NCI-H774 (cell line): ENCODE measurements at places on chromosomes 6 and 20.

- DNase-seq = no peak
These were observed 76.8 kb upstream of the PIM1 start for GRCh38 chr6:37092923-37093727.

DNA sequence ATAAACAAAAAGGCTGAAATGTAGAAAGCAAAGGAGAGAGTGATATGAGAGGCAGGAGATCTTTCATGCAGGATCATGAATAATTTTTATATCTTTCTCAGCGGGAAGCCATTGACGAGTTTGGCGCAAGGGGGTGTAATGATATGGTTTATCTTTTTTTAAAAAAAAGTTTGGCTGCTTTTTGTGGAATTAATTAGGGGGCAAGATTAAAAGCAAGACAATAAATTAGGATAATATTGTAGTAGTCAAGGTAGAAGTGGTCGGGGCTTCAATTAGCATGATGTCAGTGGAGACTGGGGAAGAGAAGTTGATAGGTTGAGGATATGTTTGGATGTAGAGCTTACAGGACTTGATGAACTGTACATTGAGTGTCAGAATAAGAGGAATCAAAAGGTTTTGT lies 4.0 kb downstream of the SENP6 start:
- DNase-seq = no peak

- no peak for DNase-seq
These were observed 19.2 kb downstream of the CAPN11 start for GRCh38 chr6:44177691-44178423.

GRCh38 chr6:155188707-155189496 lies 74.9 kb upstream of the CLDN20 start:
- no peak for DNase-seq

DNA sequence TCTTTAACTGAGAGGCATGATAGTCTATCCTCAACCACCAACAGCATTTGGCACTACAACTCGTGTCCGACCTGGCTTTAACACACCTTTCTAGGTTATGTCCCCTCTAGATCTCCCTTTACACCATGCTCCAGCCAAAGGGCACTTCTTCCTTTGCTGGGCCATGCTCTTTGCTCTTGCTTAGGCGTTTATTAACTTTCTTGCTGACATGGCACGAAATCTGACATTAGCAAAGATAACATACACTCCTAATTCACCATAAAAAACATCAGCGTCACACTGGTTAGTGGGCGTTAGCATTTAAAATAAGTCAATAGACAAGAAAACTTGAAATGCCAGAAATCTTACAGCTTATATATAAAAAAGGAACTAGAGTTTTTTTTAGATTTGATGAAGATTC lies 47.3 kb upstream of the ADGRG6 start:
- no peak for DNase-seq

GRCh38 chr20:13883425-13883824 lies 98.6 kb downstream of the NDUFAF5 start:
- peak; percentile 3 for DNase-seq

DNA sequence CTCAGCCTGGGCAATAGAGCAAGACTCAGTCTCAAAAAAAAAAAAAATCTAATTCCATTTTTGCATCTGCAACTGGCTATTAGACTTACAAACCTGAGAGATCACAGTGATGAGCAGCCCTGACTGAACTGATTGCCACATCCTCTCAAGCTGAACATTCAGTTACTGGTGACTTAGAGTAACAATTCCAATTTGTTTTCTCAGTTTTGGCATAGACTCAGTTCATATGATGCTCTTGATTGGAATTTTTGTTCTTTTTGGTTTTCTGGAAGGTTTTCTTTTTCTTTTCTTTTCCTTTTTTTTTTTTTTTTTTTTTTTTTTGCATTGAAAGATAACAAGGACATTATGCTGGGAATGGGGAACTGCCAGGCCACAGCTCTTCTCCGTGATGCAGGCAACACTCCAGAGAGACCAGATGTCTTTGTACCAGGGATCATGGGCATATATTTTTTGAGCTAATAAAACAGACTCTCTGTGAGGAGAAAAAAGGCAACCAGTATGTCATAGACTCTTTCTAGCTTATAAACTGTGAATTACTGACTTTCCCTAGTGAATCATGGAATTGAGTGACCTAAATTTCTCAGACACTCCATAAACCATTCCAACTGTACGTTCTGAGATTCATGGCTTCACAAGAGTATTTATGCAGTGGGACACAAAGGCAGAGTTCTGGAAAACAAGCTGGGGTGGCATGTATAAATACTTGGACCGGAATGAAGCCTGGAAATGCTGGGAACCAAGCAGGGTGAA lies 86.0 kb upstream of the SLC2A12 start:
- DNase-seq = no peak

GRCh38 chr6:13952101-13952500 lies 27.3 kb downstream of the RNF182 start:
- no peak for DNase-seq

- DNase-seq = no peak
These were observed 132.7 kb upstream of the SLC24A3 start for GRCh38 chr20:19079536-19080299.

GRCh38 chr6:56555438-56555872 lies 87.2 kb downstream of the DST start:
- DNase-seq = peak; percentile 33

- no peak for DNase-seq
These were observed 10.3 kb downstream of the SCRT2 start for GRCh38 chr20:665276-665675.

GRCh38 chr6:144912474-144912873 lies 627.3 kb downstream of the UTRN start:
- no peak for DNase-seq

- DNase-seq = peak; percentile 57
These were observed 17.0 kb downstream of the CRISP1 start for GRCh38 chr6:49849213-49849907.

GRCh38 chr6:72623808-72624207 lies 1.9 kb downstream of the KCNQ5 start:
- DNase-seq = no peak

- DNase-seq = no peak
These were observed 108.3 kb downstream of the UBE3D start for GRCh38 chr6:82957171-82957867.

DNA sequence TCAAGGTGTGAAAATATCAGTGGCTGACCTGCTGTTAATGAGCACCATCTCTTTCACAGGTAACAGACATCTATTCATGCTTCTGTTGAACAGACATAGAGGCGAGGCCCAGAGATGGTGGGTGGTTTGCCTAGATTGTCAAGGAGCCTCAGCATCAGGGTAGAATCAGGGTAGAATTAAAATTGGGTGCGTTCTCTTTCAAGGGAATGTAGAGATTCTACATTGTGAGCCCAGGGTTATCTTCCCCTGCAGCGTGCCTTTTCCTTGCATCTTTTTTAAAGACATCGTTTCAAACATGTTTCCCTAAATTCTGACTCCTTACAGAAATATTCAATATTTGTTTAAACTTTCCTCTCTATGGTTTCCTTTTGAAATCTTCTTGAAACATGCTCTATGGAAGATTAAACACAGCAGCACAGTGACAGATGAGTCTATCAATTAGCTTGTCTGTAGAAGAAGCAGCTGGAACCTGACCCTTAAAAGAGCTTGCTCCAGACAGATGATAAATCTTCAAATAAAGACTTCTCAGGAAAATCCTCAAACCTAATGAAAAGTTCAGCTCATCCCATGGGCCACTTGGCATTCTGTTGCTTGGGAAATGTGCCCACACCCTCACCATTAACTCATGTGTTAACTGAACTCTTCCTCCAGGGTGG lies 119.8 kb downstream of the IPCEF1 start:
- no peak for DNase-seq

GRCh38 chr20:20482453-20482852 lies 114.5 kb downstream of the INSM1 start:
- DNase-seq = no peak

DNA sequence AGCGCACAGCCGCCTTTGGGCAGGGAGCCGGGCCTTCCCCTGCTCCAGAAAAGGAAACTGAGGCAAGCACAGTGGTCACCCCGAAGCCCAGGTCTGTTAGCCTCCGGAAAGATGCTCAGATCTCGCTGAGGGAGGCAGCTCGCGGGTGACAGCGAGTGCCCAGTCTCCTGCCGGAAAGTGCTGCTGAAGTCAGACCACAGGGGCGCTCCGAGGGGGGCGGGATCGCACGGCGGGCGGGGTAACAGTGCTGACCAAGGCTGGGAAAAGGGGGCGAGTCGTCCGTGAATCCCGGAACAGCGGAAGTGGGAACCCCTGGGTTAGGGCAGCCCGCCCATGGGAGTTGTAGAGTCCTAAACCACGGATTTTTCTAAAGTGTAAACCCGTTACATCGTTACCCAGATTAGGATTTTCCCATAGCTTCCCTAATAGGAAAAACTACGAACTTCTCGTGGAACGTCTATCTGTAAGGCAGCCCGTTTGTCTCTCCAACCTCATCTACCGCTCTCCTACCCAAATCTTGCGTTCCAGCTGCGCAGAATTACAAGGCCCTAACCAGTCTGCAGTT lies 504 bp downstream of the VPS16 start:
- no peak for DNase-seq

DNA sequence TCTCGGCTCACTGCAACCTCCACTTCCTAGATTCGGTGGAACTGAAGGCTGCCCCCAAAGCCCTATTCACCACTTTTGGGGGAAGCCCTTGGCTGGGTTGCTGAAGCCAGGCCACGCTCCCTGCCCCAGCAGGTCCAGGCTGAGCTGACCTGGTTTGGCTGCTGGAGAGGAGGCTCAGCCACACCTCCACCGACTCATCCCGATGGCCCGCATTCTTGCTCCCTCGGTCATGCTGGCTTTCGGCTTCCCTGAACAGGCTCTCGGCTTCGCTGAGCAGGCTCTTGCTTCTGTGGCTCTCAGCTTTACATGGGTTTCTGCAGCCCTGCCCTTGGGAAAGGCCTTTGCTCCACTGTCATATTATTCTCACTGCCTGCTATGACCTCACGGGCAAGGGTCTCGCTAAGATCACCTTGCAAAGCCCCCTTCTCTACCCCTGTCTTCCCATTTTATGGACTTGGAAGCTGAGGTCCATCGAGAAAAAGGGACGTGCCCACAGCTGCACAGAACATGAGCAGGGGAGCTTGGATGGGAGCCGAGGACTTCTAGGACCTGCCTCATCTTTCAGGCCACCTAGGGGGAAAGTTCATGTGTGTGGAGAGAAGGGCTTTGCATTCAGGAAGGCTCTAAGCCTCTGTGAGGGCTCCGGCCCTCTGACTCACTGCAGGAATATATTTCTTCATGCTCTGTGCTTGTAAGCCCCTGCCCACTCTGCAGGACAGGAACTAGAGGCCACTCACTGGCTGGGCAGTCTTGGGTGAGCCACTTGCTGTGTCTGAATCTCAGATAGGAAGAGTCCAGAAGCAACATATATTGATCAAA lies 15.6 kb downstream of the ARHGAP40 start:
- no peak for DNase-seq

GRCh38 chr20:22916021-22916842 lies 118.9 kb upstream of the SSTR4 start:
- no peak for DNase-seq

DNA sequence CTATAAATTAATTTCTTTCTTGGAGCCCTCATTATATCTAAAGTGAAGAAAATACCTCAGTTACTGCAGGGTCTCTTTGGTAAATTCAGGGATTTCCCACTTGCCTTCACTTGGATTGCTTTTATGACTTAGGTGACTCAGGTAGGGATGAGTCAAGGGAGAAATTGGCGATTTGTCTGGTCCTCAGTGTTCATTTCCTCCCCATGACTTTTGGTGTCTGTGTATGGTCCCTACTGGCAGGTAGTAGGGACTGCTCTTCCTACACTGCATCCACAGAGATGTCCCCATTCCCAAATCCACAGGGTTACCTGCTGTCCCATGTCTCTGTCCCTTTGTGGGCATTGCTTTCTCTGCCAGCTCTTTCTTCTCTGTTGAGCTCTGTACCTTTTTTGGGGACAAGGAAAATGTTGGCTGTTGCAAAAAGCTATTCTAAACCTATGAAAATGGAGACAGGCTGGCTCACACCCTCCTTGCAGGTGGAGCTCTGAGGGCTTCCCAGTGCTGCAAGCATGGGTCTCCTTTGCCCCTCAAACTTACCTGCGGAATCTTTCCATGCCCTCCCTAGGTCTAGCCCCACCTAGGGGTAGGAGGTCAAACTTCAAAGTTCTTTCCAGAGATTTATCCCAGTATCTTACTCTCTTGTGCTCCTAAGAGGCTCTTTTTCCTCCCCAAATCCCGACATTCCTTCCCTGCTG lies 211.9 kb downstream of the ZNF217 start:
- DNase-seq = no peak
